HCT116 (cell line): ENCODE measurements at places on chromosomes 5 and 9.

DNA sequence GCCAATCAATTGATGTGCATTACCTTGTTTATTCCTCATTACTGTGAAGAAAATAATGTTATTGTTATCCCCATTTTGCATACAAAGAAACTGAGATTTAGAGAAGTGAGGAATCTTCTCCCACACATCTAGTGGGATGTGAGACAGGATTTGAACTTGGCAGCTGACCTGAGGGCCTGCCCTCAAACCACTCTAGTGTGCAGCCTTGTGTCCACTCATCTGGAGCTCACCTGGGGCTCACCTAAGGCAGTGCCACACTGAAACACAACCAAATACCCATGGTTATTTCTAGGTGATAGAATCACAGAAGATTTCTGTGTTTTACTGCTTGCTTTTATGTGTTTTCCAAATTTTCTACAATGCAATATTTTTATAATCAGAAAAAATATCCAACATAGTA lies 94.7 kb upstream of the SAP30L start:
- DNase-seq = no peak

DNA sequence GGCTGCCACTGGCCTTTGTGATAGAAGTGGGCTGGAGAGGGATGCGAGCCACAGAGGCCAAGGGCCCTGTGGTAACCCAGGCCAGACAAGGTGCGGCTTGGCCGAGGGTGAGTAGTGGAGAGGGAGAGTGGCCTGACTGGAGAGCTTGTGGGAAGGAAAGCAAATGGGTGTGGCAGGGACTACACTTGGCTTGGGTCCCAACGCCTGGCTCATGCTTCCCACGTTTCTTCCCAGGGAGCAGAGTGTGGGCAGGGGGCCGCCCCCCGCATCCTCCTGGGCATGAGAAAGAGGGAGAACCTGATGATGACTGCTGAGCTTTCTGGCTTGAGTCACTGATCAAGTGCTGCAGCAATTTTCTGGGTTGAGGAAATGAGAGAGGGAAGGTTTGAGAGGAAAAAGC lies 95.7 kb downstream of the ANKH start:
- DNase-seq = no peak

- DNase-seq = peak; percentile 56
Observed at GRCh38 chr5:43039471-43040286, 440 bp downstream of the ANXA2R start.

DNA sequence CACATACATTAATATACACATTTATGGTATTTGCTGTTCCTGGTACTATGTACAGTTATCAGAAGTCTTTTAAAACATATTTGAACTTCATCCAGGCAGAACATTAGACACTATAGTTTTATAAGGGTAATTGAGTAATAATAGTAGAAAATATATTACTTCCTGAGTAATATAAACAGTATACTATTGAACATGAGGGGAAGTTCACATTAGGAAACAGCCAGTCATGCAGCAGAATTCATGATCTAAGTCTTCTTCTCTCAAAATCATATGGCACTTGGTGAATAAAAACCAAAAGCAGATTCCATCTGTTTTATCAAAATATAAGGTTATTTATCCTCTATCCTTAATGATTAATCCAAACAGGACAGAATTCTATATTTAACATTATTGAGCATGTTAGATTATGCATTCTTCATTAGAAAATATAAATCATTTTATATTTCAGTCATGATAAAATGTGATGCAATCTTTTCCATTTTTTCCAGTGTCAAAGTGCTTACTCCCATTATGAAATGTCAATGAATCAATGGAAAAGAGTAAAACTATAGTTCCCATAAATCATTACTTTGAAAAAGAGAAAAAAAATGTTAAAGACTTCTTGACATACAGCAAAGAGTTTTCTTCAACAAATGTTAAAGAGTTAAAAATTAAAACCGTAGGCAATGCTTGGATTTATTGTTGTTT lies 584.3 kb upstream of the TUSC1 start:
- no peak for DNase-seq

GRCh38 chr9:137820161-137820855 lies 57.3 kb upstream of the CACNA1B start:
- DNase-seq = no peak

GRCh38 chr9:78314953-78315870 lies 18.3 kb downstream of the PSAT1 start:
- DNase-seq = no peak

- DNase-seq = no peak
Observed at GRCh38 chr5:91179018-91179417, 204.1 kb downstream of the ARRDC3 start.

DNA sequence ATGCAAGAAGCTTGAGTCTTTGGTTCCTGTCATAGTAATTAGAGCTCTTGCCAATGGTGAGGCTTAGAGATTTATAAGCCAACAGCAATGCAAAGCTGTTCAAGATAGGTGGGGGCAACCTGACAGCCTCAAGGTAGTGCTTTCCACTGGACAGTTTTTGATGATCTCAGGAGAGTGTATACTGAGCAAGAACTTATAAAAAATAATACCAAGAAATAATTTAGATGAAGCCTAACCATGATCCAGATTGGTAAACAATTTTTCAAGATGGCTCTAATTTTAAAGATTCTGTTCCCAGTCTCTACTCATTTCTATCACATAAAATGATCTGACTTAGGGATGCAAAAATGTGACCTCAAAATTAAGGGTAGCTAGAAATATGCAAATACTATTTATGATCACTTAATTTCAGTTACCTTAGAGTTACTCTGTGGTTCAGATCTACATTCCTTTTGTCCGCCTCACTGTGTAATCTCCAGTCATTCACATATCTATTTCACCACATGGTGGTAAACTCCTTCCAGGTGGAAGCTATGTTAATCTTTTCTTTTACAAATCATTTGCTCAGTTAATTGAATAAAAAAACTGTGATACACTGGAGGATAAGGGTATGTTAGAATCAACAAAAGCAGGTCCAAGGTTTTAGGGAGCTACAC lies 1228.0 kb upstream of the C9orf72 start:
- DNase-seq = no peak

DNA sequence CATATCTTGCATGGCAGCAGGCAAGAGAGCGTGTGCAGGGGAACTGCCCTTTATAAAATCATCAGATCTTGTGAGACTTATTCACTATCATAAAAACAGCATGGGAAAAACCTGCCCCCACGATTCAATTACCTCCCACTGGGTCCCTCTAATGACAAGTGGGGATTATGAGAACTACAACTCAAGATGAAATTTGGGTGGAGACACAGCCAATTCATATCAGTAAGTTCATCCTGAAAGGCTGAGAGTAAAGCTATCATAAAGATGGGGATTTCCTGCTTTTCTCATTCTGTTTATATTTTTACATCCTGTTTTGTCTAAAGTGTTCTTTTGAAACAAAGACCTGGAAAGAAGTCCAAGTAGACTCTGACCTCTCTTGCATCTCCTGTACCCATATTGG lies 28.9 kb upstream of the IL33 start:
- no peak for DNase-seq

DNA sequence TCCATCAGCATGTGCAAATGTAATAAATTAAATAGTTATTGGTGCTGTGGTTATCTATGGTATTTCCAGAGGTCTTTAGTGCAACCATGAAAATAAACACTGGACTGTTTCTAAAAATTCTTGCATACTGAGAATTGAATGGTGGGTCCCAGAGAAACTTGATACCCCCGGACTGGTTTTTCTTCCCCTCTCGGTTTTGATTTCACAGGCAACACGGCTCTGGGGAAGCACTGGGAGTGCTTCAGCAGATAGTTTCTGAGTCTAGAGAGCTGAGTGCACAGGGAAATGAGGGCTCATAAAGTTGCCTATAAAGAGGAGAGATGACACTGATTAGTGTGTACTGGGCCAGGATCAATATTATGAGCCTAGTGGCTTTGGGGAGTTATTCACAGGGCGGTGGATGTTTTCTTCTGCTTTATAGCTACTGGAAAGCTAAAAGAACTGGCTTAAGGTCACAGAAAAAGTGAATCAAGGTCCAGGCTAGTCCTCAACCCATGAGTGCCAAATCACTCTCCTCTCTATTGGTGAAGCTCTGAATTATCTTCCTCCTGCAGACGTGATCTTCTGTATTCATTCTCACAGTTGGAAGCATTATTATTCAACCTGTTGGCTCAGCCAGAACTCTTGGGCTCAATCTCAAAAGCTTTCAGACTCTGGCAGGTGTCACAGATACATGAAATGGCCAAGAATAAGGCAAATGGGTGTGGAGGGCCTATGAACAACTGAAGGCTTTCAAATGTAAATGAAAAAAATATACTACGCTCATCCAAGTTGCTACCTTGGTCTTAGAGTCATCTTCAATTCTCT lies 170.2 kb upstream of the HMHB1 start:
- no peak for DNase-seq

DNA sequence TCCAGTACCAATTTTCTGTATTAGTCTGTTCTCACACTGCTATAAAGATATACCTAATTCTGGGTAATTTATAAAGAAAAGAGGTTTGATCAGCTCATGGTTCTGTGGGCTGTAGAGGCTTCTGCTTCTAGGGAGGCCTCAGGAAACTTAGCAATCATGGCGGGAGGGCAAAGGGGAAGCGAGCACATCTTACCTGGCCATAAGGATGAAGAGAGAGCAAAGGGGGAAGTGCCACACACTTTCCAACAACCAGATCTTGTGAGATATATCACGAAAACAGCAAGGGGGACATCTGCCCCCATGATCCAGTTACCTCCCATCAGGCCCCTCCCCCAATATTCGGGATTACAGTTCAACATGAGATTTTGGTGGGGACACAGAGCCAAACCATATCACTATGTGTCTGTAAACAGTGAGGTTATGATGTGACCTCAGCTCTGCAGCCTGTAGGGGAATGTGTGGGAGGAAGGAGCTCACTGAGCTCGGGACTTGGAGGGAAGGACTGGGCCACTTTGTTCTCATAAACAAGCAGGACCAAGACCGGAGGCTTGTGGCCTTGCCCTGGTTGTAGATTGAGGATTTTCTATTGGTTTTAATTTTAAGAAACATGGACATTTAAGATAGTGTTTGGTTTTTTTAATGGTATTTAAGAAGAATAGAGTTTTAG lies 85.2 kb downstream of the EHMT1 start:
- no peak for DNase-seq

- DNase-seq = no peak
Observed at GRCh38 chr5:175590471-175590881, 67.4 kb upstream of the HRH2 start.

DNA sequence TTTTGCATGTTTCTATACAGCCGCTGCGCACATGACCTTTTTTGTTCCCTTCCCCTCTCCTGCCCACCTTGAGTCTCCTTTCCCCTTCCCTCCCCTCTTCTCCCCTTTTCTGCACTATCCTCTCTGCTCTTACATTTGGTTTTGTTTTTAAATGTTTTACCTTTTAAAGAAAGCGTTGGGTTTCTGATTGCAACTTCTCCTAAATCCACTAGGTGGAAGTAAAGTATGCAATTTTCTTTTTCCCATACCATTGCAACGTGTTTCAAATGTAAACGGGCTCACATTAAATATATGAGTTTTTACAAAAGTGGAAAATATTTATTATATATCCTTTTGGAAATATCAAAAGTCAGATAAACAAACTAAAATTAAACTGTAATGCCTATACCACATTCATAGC lies 500.9 kb downstream of the DIRAS2 start:
- DNase-seq = no peak

DNA sequence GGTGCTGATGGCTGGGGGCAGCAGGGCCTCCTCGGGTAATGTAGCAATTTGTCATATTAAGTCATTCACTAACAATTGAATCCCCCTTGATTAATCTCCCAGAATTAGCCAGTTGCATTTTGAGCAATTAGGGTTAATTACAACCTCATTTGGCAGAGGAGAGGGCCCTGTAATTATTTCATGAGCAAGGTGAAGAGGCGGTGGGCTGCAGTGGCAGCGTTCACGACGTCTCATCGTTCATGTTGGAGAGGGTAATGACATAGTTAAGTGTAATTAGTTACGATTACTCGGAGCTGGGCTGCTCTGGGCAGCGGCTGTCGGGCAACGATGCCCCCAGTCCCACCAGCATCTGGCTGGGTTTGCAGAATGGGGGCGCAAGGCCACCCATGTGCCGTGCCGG lies 46.0 kb downstream of the NEK6 start:
- DNase-seq = no peak

- peak; percentile 42 for DNase-seq
Observed at GRCh38 chr5:171336521-171337209, 27.6 kb downstream of the TLX3 start.

- DNase-seq = no peak
Observed at GRCh38 chr5:60504342-60504741, 195.6 kb downstream of the DEPDC1B start.

GRCh38 chr9:93128715-93129224 lies 5.3 kb downstream of the NINJ1 start:
- no peak for DNase-seq

- peak; percentile 41 for DNase-seq
Observed at GRCh38 chr9:32502464-32502863, 23.5 kb downstream of the RIGI start.
